Fibroblast of skin of left quadriceps (primary cell): ENCODE measurements at places on chromosomes 1 and 21.
A peak's percentile ranks its signal among the peaks of the same experiment; 100 is the strongest.

DNA sequence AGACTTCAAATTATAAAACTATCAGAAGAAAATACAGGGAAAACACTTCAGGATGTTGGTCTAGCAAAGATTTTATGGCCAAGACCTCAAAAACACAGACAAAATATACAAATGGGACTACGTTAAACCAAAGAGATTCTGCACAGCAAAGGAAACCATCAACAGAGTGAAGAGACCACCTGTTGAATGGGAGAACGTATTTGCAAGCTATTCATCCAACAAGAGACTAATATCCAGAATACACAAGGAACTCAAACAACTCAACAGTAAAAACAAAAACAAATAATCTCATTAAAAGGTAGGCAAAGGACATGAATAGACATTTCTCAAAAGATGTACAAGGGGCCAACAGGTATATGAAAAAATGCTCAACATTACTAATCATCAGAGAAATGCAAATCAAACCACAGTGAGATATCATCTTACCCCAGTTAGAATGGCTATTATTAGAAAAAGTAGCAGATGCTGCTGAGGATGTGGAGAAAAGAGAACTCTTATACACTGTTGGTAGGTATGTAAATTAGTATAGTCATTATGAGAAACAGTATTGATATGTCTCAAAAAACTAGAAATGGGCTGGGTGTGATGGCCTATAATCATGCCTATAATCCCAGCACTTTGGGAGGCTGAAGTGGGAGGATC, 112.6 kb downstream of the LRIG2 start:
- DNase-seq: no peak

DNA sequence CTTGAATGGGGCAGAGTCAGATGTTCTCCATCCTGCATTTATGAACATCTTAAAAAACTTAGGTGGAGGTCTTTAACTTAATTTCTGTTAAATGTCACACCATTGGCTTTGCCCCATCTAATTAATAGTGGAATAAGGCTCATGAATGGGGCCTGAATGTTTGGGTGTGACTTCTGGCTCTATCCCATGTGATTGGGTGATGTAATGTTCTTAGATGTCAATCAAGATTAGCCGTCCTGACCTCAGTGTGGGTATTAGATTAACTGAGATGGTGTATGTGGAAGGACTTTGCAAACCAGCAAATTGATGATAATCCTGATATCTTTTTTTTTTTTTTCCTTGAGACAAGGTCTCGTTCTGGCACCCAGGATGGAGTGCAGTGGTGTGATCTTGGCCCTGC, 38.1 kb downstream of the C1orf21 start:
- no peak for DNase-seq

DNA sequence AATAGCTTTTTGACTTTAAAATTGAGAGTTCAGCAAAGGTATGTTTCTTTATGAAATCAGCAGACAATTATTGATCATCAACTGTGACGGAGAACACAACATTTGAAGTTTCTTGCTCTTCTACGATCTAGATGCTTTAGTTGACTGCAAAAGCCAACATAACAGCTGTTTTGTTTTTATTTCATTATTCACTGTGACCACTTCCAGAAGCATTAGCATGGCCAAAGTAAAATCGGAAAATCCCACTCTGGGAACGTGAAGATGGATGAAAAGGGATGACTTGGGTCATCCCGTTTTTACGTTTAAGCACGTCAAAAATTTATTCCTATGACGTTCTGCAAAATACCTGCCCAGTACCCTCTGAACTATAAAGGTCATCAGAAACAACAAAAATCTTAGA, 833.0 kb upstream of the ADAMTS5 start:
- DNase-seq: no peak

GRCh38 chr21:17784180-17784598, 35.0 kb downstream of the C21orf91 start:
- no peak for DNase-seq

DNA sequence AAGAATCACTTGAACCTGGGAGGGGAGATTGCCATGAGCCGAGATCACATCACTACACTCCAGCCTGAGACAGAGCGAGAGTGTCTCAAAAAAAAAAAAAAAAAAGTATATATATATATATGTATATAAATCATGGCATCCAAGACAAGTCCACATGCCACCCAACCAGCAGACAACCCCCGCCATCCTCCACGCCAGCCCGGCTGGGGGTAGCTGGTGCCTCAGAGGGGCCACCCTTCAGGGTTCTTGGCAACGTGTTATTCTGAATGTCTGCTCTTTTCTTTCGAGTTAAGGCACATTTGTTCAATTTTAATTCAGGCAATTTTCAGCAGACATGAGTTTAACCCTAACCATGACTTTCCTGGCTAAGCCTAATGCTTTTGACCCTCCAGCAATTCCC, 9.7 kb upstream of the TMEM240 start:
- DNase-seq: no peak

GRCh38 chr1:245153552-245154428, 995 bp upstream of the KIF26B start:
- no peak for DNase-seq

DNA sequence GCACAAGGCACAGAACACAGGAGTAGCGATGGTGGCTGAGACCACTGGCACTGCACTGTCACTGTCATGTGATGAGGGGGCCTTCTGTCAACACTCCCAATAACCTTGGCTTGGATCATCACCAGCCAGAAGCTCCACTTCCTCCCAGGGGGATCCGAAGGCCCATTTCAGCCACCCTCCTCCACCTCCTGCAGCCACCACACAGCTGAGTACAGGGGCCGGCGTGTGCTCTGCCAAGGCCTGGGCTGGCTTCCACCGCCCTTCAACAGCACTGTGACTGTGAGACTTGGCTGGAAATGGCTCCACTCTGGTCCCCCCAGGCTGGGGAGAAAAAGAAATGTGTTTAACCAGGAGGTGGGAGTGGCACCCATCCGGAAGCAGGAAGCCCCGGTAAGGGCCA, 9.9 kb upstream of the NADK start:
- DNase-seq: no peak

GRCh38 chr21:31334648-31335121, 9.4 kb downstream of the TIAM1 start:
- DNase-seq: no peak

- DNase-seq: no peak
Measured at GRCh38 chr1:168129933-168130332, 6.8 kb downstream of the GPR161 start.

DNA sequence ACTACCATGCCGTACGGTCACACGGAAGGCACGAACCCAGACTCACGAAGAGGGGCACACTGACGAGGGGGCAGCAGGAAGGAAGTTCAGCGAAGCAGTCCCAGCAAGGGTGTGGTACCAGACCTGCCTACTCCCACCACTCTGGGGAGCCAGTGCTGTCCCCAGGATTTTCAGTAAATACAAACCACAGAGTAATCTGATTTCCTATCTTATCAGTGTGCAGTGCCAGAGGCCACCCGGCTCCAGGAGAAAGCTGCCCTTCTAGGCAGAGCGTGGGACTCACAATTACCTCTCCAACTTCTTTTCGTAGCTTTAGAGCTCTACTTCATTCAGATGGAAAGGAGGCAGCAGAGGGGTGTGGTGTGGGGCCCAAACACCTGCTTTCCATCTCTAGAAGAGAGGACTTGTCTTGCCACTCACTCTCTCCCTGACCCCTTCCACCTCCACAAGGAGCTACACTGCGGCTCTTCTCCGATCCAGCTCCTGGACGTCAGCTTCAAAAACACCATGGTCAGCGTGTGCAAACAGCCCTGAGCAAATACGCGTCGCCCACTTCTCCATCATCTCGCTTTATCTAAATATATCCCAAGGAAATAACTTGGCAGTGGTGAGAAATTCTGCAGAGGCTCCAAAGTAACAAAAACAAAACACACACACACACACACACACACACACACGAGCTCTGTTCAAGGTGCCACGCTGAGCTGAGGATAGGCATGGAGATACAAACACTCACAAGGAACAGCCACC, 98.5 kb downstream of the MRPL37 start:
- no peak for DNase-seq

DNA sequence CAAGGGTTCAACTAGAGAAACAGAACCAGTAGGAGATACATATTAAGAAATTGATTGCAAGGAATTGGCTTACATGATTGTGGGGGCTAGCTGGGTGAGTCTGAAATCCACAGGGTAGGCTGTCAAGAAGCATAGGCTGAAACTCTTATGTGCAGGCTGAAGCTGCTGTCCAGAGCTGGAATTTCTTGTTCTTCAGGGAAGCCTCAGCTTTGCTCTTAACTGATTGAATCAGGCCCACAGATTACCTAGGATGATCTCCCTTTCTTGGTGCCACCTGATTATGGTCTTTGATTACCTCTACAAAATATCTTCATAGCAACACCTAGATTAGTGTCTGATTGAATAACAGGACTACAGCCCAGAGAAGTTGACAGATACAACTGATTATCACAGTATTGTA, 22.5 kb upstream of the FRRS1 start:
- DNase-seq: no peak

DNA sequence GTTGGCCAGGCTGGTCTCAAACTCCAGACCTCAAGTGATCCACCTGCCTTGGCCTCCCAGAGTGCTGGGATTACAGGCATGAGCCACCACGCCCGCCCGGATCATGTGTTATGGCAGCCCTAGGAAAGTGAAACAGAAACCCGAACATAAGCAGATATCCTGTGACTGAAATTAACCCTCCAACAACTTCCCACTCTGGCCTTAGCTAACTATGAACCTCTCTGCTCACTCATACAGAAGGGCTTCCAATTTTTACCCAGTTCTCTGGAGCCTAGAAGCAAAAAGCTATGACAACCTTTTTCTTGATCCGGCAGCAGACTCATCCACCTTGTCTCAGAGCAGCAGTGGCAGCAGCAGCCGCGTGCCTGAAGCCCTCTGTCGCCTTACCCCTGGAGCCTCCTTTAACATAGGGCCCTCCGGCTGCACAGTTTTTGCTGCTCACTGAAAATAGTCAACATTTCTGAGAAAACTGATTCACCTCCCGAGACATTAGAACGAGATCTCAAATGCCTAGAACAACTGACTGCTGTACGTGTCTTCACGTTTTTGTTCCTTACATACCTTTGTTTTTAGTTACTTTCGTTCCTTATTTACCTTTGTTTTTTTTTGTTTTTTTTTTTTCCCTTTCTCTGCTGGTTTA, 9.3 kb downstream of the CBR1 start:
- no peak for DNase-seq

GRCh38 chr1:45012639-45013278, 705 bp downstream of the UROD start:
- no peak for DNase-seq

- no peak for DNase-seq
Measured at GRCh38 chr1:248627971-248628844, 6.7 kb downstream of the OR2T11 start.

- peak; percentile 85 for DNase-seq
Measured at GRCh38 chr1:54273092-54273794, 73.3 kb downstream of the MRPL37 start.

GRCh38 chr1:97553971-97554370, 366.9 kb downstream of the DPYD start:
- DNase-seq: no peak

DNA sequence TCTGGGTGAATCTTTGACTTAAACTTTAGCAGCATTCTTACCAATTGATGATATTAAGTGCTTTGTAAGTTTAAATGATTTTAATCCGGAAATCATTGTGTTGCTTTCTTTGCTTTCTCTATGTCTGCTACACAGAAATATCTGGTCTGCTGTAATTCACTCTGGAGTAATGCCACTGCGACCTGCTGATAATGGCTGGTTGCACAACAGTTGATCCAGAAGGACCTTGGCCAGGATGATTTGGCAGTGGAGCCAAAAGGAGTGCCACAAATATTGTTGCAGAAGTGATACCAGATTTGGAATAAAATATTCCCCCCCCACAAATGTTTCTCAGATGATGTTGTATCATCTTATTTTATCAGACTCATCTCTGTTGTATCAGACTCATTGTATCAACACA, 2063.9 kb downstream of the MRPL39 start:
- no peak for DNase-seq

DNA sequence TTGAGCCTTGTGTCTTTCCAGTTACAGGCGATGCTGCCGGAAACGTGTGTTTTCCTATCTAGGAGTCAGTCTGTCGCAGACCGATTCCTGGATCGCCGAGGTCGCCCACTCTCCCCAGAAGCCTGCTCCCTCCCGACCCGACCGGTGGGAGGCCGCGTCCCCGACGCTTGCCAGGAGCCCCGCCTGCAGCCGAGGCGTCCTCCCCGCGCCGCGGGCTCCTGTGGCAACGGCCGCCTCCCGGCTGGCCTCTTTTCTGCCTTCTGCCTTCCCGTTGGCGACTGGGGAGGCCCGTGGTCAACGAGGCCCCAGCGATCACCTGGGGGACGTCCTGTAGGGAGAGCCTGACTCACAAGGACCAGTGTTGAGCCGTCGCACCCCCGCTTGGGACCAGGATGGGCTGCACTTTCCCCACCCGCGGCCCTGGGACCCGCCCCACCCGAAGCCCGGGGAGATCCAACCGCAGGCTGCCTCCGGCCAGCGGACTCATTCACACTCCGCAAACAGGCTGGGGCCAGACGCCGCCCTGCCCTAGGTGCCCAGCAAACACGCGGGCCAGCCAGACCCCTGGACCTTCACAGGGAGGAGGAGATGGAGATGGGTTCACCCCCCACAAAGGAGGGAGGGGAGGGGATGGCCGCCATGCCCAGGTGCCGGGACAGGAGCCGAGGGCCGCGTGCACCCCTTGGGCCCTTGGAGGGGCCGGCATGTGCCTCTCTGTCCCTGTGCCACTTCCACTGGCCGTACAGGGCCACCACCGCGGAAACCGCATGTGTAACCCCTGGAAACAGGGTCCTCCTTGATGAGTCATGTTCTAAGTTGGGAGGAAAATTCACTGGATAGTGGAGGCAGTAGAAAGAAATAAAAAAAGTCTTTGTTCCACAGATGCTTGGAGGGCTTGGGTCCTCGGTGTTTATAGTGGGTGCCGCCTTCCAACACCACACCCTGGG, 7.2 kb upstream of the COL6A1 start:
- no peak for DNase-seq

DNA sequence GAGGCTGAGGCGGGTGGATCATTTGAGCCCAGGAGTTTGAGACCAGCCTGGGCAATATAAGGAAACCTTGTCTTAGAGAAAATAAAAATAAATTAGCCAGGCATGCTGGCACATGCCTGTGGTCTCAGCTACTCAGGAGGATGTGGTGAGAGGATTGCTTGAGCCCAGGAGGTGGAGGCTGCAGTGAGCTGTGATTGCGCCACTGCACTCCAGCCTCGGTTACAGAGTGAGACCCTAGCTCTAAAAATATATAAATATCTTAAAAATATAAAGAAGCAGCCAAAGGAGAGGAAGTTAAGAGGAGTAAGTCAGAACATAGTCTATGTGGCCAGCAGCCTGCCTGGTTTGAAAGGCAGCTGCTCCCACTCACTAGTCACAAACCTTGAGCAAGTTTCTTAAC, 4.5 kb upstream of the IL10RB start:
- DNase-seq: peak; percentile 53

DNA sequence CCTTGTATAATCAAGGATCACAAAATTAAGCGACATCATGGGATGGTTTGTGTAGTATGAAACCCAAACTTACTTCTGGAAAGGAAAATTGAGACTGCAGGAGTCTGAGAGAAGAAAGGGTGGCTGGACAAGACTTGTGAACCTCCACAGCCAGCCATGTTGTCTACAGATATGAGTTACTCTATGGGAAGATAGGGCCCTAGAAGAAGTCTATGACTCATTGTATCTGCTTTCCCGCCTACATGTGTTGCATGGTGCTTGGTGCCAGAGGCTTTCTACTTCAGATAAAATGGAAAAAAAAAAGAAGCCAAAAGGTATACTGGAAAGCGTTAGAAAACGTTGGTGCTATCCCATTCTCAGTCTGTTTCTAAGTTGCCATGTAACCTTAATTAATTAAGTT, 18.7 kb upstream of the OR6N2 start:
- DNase-seq: no peak

GRCh38 chr1:170734412-170735175, 70.7 kb downstream of the PRRX1 start:
- no peak for DNase-seq

GRCh38 chr1:107051266-107051665, 5.2 kb upstream of the PRMT6 start:
- no peak for DNase-seq
